ENCODE measurements at places on chromosomes 5 and 9. TPM values are rescaled to one million over a fixed set of nuclear protein-coding genes. Genes with fewer than 3 reads are reported as not detected.

DNA sequence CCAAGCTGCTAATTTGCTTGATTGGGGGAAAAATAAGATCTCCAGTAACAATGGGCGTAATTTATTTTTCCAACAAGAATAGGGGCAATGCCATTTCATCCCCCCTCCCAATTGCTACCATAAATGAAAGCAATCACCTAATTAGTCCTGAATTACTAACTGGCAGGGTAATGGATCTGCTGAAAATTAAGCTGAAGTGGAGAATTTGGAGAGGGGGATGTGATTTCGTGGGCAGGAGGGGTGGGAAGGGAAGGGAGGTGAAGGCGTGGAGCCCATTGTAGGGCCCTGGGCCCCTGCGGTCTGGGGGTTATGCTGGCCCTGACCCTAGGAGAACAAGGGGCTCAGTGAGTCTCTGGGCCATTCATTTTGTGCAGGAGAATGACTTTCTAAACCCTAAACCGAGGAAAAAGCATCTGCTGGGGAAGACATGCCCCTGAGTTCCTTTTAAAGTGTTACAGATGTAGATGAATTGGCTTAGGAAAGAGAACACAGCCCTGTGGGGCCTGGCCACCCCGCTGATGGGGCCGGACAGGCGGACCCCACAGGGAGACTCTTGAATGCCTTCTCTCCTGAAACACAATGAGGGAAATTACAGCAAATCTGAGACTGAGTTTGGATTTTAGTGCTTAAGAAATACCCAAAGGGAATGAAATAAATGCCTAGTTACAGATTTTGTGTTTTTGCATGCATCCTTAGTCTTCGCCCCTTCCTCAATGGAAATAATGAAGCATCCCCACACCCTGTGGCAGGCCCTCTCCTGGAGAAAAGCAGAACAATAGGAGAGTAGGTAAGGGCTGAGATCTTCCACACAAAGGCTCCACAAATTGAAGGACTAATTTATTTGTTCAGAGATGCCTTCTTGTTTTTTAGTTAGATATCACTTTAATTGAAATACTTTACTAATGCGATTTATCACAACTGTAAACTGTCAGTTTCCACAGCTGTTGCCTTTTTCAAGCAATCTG lies 143.2 kb downstream of the PSAT1 start:
- no peak for DNase-seq

GRCh38 chr5:159082474-159082873 lies 17.2 kb downstream of the EBF1 start:
- DNase-seq: no peak

- no peak for DNase-seq
These were observed 22.7 kb downstream of the SWI5 start for GRCh38 chr9:128298535-128299482.

- DNase-seq: no peak
These were observed 13.8 kb upstream of the STC2 start for GRCh38 chr5:173341961-173342430.

FABP6 gene
- not detected for total RNA-seq

HCN1 gene
- not detected for total RNA-seq
